ENCODE measurements at places on chromosomes 12 and 14.
A peak's percentile ranks its signal among the peaks of the same experiment; 100 is the strongest.

GRCh38 chr12:131872154-131873051 is 22.0 kb upstream of the ULK1 start:
- peak; percentile 75 for DNase-seq

DNA sequence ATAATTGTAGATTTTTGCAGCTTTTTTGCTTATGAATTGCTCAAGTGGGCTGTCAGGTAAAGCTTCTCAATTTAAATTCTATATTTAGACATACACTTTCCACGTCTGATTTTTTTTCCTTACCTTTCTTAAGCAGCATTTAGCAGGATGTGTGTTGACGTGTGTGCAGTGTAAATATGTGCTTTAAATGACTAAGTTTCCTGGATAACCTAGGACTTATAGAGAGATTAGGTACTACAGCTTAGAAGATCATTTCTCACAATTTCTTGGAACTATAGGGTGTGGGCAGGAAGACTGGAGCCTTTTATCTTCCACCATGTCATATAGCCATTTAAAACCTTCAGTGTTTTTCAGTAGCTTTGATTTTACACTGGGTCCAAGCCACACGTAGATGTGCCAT is 263.5 kb downstream of the NOVA1 start:
- no peak for DNase-seq

- no peak for DNase-seq
Observed at GRCh38 chr12:11596141-11596540, 53.3 kb upstream of the ETV6 start.

DNA sequence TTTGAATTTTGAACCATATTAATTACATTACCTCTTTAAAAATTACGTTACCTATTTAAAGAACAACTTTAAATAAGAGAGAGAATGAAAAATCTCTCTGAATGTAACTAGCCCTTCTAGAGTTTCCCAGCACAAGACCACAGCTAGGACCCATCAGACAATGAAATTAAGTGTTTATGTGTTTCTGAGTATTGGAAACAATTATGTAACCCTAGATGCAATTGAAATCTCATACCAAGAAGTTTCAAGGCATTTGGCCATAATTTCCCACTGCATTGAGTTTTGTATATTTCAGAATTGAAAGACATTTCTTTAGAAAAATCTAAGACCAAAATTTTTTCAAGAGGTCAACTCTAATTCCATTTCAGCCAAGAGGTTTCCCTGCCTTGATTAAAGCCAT is 47.1 kb downstream of the SERPINA3 start:
- DNase-seq, result no peak

DNA sequence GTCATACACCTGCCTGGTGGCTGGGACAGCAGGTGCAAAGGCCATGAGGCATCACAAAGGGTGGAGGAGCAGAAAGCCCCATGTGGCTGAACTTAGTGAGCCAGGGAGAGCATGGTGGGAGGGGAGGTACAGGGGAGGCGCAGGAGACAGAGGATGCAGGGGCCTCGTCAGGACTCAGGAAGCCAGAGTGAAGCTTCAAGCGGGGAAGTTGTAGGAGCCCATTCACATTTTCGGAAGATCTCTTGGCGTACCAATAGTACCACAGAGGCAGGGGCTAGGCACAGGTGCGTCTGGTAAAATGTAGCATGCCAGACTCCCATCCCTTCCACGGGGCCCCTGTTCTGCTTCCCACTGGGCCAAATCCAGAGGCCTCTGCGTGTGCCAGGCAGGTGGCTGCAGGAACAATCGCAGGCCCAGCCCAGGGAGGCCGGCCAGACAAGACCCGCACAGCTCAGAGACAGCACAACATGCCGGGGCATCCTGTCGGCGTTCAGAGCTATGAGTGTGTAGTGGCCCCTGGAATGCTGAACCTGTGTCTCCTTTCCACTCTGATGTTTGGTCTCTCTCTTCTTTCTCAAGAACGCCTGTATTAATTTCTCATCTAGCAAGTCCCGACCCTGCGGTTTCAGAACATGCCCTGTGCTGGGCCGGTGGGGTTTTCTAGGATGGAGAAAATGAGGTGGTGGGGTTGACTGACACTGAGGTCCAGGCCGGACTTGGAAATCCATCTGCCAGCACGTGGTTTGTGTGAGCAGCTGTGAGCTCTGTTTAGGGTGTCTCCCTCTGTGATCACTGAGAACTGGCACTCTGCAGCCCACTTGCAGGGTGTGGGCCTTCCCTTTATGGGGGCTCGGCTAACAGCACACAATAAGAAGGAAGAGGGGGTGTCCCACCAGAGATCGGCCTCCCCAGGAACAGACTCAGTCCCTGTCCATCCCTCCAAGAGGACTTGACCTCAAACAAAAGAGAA is 5.5 kb upstream of the TMEM132D start:
- no peak for DNase-seq

GRCh38 chr12:46675736-46676135 is 150.1 kb downstream of the SLC38A4 start:
- DNase-seq, result no peak

DNA sequence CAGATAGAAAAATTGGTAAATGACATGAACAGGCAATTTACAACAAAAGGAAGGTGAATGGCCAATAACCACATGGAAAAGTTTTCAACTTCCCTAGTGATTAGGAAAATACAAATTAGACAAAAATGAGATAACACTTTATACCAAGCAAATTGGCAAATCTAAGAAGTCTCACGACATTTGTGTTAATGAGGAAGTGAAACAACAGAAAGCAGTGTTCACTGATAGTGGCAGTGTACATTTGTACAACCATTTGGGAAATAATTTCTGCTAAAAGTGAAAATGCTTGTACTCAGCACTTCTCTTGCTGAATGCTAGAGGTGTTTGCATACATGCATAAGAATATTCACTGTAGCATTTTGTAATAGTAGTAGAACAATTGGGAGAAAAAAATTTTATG is 126.6 kb downstream of the LLPH start:
- DNase-seq, result no peak

GRCh38 chr14:95328729-95329503 is 9.2 kb upstream of the CLMN start:
- no peak for DNase-seq

- DNase-seq, result no peak
Observed at GRCh38 chr12:42298887-42299286, 27.0 kb downstream of the ZCRB1 start.
